ENCODE measurements at places on chromosomes 6 and 20.

GRCh38 chr6:113701552-113702254, 155.4 kb upstream of the MARCKS start:
- no peak for DNase-seq

GRCh38 chr20:47481330-47482216, 20.1 kb upstream of the NCOA3 start:
- DNase-seq = no peak

DNA sequence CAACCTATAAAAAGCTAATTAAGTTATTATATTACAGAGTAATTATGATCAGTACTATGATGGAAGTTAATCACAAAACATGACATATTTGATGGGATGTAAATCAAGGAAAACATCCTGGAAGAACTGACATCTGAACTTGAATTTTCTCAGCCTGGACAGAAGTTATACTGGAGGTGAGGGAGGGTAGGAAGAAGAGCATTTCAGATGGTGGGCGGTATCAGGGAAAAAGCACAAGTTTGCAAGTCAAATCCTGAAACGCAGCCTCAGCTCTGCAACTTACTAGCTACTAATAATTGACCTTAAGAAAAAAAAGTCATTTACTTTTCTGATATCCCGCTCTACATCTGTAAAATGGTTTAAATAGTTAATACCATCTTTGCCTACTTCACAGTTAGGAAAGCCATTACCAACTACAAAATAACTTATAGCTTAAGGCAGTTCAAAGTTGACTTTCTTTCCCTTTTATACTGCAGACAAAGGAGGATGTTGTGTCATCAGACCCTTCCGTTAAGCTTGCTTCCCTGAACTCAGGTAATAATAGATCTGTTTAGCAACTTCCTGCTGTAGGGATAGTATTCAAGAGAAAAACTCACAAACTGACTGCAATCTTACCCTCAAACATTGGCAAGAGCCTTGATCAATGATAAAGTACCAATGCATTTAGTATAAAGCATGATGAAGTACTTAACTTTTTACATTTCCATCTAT, 21.0 kb downstream of the NOL7 start:
- no peak for DNase-seq

DNA sequence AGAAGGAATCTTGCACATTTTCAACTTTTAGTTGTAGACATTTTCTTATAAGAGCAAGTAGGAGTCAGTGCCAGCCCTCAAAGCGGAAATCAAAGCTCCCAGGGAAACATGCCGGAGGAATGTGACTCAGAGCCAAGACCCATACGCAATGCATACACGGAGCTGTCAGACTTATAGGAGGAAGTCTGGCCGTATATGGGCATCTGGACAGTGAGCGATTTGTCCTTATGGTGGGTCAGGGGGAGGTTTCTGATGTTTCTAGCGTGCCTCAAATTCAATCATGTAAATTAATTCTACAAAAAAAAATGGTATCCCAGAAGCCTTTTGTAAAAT, 3.6 kb upstream of the CCN2 start:
- no peak for DNase-seq

DNA sequence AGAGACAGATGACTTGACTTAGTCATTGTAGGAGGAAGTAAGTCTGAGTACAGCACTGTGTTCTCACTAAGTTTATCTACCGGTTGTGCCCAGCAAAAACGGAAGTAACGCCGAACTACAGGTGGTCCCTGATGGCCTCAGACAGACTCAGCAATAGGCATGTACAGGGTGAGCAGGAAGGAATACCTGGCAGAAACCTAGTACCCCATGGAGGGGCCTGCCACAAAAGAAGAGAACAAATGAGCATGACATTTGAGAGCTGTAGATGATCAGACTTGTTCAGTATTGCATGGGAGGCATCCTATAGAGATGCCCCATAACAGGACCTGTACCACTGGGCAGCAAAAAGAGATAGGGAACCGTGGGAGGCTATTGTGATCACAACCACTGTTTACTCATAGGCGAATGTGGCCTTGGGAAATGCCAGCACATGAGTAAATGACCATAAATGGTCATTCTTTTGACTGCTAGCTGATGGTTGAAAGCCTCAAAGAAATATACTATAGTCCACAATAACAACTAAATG, 106.4 kb upstream of the TAB2 start:
- DNase-seq = no peak

GRCh38 chr6:57123111-57123510, 33.1 kb downstream of the ZNF451 start:
- DNase-seq = no peak

DNA sequence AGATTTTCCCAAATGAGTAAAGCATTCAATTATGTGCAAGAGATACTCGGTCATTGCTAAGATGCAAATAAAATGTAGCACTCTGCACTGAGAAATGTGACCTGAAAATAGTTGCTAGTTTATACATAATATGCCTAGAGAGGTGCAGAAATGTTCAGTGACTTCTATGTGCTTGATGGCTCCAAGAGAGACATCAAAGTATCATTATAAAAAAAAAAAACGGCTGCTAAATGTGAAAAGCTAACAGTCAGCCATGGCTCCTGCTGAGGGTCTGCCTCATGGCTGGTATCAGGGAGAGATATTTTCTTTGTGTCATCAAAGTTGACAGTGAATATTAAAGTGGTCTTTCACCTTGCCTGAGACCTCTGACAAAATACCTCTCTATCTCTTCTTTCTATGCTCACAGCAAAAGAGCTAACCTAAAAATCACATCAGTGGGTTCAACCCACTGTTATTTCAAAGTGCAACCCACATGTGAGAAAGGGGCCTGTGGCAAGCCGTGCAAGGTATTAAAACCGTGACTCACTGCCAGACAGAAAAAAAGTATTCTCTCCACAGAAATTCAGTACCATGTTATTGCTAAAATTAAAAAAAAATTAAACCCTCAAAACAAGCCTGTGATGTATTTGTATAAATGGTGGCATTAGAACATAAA, 259.0 kb downstream of the HIVEP2 start:
- DNase-seq = no peak

DNA sequence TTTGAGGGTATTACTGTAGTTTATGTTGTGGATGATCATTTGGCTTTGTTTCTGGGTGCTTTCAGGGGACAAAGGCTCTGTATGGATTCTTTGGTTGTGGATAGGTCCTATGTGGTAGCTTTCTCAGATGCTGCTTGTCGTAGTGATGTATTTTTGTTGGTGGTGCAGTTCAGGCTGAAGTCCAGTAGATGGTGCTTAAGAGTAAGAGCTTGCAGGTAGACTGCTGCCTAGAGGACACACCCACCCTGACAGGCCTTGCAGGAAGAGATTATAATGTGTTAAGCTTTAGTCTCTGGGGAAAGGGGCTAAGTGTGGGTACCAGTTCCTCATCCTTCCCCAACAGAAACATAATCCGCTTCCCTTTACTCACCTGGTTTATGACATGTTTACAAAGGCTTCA, 62.6 kb upstream of the ADGRB3 start:
- DNase-seq = no peak

- no peak for DNase-seq
These were observed 47.5 kb upstream of the ADGRF5 start for GRCh38 chr6:46969206-46969605.
